GM12878 (cell line): ENCODE measurements at places on chromosomes 6 and 20. TPM values are rescaled to one million over a fixed set of nuclear protein-coding genes. Genes with fewer than 3 reads are reported as not detected.

Gene CAGE1
- 0.08 and 0.32 TPM in 2 replicates for polyA plus RNA-seq

Gene GJA1
- 0.06 and 0.11 TPM in 2 replicates for polyA plus RNA-seq

Gene SEC23B
- polyA plus RNA-seq, result 93.1 and 93.4 TPM in 2 replicates

Gene SLC52A3
- polyA plus RNA-seq, result not detected in 2 replicates

Gene KCNG1
- polyA plus RNA-seq, result not detected in 2 replicates

Gene MEI4
- polyA plus RNA-seq, result not detected in 2 replicates

Gene PM20D2
- polyA plus RNA-seq, result 12.4 and 14.9 TPM in 2 replicates

Gene SPAG4
- polyA plus RNA-seq, result 1.6 and 4.0 TPM in 2 replicates

Gene MLN
- polyA plus RNA-seq, result not detected in 2 replicates

Gene GGT7
- polyA plus RNA-seq, result 4.4 and 7.5 TPM in 2 replicates

Gene PSORS1C2
- not detected in 2 replicates for polyA plus RNA-seq

Gene GDAP1L1
- polyA plus RNA-seq, result not detected in 2 replicates

Gene GHRH
- not detected in 2 replicates for polyA plus RNA-seq

Gene PRPH2
- polyA plus RNA-seq, result not detected in 2 replicates

Gene SLC24A3
- not detected in 2 replicates for polyA plus RNA-seq

Gene ADTRP
- polyA plus RNA-seq, result 0.72 and 0.75 TPM in 2 replicates

Gene GPLD1
- polyA plus RNA-seq, result 0.04 and 0.30 TPM in 2 replicates

Gene HSD17B8
- polyA plus RNA-seq, result 46.7 and 54.3 TPM in 2 replicates

Gene HLA-DOB
- 27.4 and 31.3 TPM in 2 replicates for polyA plus RNA-seq

Gene PPIL6
- polyA plus RNA-seq, result 0.14 and 0.26 TPM in 2 replicates

Gene CDK5RAP1
- 55.0 and 55.8 TPM in 2 replicates for polyA plus RNA-seq

Gene CCM2L
- polyA plus RNA-seq, result not detected in 2 replicates

Gene SEMG1
- not detected in 2 replicates for polyA plus RNA-seq

Gene PSMB9
- 517 and 532 TPM in 2 replicates for polyA plus RNA-seq

Gene VNN1
- polyA plus RNA-seq, result not detected in 2 replicates

Gene NXT1
- polyA plus RNA-seq, result 61.9 and 66.7 TPM in 2 replicates

Gene OR2H1
- not detected in 2 replicates for polyA plus RNA-seq

Gene SMOC2
- not detected in 2 replicates for polyA plus RNA-seq

Gene CST7
- not detected in 2 replicates for polyA plus RNA-seq

Gene CTAGE9
- polyA plus RNA-seq, result not detected in 2 replicates

Gene CDH26
- not detected in 2 replicates for polyA plus RNA-seq

Gene FBXO5
- polyA plus RNA-seq, result 57.2 and 59.1 TPM in 2 replicates

Gene EPHA7
- not detected in 2 replicates for polyA plus RNA-seq

Gene TFAP2C
- not detected in 2 replicates for polyA plus RNA-seq

Gene SEL1L2
- not detected in 2 replicates for polyA plus RNA-seq

Gene GPX5
- not detected in 2 replicates for polyA plus RNA-seq

Gene EMILIN3
- not detected in 2 replicates for polyA plus RNA-seq
